ENCODE measurements at places on chromosomes 7 and 10.
A peak's percentile ranks its signal among the peaks of the same experiment; 100 is the strongest.

DNA sequence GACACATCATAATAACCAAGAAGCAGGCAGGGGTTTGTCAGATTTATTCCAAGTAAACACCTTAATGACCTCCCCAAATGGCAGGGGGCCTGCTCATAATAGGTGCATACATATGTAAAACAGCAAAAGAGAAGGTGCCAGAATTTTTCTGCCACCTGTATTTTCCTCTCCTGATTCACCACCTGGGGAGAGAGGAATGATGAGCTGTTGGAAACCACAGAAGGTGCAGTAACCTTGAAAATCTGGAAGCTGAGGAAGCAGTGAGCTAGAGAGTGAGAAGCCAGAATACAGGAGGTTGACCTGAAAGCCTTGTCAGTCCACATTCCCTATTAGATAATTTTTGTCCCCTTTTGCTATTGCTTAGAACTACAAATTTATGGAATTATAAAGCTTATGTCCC, 46.2 kb upstream of the PDE1C start:
- DNase-seq, result no peak

- no peak for DNase-seq
Measured at GRCh38 chr10:52440612-52441285, 126.7 kb downstream of the DKK1 start.

DNA sequence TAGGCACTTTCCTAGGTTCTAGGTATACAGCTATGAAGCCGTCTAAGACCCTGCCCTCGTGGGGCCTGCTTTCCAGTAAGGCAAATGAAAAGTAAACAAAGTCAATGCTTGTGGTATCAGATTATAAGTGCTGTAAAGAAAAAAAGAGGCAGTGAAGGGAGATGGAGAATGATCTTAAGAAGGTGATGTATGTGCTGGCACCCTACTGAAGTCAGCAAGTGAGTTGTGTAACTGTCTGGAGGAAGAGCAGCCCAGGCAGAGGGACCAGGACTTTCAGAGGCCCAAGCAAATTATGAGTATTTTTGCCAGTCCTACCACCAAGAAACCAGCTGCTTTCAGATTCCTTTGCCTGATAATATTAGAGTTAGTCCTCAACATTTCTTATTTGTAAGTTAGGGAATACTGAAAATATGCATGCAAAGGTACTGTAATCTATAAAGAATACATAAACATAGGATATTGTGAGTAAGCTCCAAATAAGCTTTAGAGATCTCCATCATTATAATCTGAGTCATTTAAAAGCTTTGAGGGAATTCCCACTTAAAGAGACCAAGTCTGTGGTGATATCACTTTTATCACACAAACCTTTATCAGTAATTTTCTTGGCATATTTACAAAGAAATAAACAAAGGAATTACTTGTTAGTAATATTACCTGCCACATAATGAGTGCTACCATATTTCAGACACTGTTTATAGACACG, 329.2 kb upstream of the LRGUK start:
- DNase-seq, result no peak

DNA sequence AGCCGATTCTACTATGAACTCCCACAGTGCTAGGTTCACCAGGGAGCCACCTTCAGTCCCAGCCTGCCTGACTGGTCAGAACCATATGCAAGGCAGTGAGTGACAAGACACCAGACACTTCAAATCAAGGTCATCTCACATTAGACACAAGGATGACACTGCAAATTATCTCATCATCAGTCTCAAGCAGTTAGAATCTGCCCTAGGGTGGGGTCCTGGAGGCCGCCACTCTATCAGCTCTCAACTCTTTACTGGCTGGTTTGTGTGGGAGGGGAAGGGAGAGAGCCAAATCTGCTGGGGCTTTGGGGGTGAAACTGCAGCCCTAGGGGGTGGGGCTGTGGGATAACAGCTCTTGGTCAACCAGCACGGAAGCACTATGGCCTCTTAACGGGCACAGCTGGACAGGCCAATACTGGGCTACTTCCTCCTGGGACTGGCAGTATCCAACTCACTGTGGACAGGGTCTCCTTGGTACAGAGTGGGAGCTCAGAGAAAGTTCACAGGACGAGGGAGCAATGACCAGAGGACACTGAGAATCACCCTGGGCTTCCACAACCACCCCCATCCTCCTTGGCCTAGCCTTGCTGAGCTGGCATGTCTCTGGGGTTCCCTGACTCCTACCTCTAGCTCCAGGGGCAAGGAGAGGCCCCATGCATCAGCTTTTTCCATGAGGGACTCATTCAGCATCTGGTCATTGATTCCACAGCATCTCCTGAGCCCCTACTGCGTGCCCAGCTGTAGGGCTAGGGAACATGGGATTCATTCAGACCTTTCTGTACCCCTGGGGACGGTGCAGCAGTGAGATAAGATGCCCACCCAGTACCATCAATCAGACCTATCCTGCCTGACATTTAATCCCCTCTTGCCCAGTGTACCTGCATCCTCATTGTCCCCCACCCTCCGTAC, 5.4 kb downstream of the GPRIN2 start:
- no peak for DNase-seq

GRCh38 chr7:158449266-158449665, 138.4 kb downstream of the PTPRN2 start:
- DNase-seq, result no peak

DNA sequence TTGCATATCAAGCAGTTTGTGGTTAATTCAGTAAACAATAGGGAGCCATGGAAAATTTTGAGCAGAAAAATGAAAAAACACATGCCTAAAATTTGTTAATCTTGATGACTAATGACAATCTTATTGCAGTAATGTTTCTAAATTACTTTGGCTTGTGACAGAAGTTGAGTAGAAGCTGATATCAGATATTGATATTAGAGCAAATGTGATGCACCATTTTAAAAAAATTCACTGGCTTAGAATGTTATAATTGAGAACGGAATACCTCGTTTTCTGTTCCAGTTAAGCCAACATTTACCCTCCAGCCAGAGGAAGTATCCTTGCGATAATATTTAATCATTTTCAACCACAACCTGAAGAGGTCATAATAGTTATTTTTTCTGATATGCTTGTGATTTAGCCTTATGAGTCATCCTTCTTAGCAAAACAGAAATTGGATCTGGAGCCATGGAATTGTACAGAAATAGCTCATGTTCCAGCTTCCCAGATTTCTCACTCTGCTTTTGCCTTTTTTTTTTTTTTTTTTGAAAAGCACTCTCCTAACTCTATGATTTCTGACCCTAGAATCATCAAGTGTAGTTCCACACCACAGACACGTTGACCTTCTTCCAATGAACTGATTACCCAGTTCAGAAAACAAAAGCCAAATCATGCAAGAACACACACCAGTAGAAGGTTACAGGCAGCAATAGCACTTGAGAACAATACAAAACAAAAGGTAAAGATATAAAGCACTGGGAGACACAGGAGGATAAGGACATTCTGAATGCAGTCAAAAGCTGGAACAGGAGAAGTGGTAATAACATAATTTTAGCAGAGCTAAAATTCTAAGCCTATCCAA, 96.8 kb upstream of the PHYHIPL start:
- peak; percentile 37 for DNase-seq

- DNase-seq, result no peak
Measured at GRCh38 chr7:151087245-151088018, 1.2 kb downstream of the AGAP3 start.

GRCh38 chr10:1149793-1150637, 93.8 kb downstream of the WDR37 start:
- DNase-seq, result no peak

GRCh38 chr7:149607683-149608082, 110.1 kb upstream of the ZNF746 start:
- DNase-seq, result no peak

GRCh38 chr10:99431190-99431760, 851 bp upstream of the GOT1 start:
- no peak for DNase-seq

- DNase-seq, result no peak
Measured at GRCh38 chr7:114217026-114217806, 197.4 kb upstream of the FOXP2 start.

DNA sequence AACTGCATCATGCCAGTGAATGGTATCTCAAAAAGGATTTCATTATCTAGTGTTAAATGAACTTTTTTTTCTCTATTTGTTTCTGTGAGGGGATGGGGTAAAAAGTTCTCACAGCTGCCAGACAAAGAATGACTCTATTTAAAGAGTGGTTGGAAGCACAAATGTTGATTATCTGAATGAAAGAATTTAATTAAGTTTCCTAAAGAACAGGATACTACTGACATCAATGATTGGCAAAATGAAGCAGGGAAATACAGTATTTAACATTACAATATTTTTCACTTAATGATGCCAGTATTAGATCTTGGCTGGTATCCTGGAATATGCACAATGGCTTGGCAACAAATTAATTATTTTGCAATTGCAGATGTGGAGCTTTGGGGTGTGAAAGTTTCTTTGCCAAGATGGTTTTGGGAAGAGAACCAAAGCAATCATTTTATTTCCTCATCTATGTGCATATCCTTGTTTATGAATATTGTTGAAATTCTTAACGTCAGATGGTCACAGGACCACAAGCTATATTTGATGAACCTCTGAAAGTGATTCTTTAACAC, 336.8 kb downstream of the ARL4A start:
- DNase-seq, result no peak

DNA sequence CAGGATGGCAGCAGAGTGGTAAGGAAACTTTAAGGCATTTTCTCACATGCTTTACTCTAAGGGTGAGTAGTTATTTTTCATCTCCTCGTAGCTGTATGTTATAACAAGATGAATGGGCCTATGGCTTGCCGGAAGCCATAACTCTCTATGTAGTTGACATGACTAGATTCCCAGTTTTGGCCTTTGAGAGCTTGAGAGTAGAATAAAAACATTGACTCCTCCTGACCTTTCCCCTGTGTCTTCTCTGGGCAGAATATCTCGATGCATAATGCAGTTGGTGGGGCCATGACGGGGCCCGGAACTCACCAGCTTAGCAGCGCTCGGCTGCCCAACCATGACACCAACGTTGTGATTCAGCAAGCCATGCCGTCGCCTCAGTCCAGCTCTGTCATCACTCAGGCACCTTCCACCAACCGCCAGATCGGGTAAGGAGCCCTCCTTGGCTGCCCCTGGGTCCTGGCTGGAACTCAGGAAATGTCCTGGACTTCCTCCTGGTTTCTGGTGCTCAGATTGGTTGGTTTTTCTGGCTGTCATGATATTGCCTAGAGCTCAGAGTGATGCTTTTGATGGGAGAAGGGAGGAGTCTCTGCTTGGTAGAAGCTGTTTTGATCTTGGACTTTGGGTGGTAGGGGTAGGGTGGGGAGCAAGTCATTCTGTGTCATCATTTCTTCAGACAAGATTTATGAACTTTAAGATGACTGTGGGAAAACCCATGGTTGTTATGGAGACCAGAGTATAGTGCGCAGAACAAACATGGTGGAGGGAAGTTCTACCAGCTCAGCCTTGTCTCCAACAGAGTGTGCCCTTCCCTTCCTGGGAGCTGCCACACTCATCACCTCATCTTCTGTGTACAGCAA, 158.0 kb downstream of the CREB5 start:
- DNase-seq, result no peak

- no peak for DNase-seq
Measured at GRCh38 chr7:67021260-67021659, 24.6 kb downstream of the TYW1 start.

DNA sequence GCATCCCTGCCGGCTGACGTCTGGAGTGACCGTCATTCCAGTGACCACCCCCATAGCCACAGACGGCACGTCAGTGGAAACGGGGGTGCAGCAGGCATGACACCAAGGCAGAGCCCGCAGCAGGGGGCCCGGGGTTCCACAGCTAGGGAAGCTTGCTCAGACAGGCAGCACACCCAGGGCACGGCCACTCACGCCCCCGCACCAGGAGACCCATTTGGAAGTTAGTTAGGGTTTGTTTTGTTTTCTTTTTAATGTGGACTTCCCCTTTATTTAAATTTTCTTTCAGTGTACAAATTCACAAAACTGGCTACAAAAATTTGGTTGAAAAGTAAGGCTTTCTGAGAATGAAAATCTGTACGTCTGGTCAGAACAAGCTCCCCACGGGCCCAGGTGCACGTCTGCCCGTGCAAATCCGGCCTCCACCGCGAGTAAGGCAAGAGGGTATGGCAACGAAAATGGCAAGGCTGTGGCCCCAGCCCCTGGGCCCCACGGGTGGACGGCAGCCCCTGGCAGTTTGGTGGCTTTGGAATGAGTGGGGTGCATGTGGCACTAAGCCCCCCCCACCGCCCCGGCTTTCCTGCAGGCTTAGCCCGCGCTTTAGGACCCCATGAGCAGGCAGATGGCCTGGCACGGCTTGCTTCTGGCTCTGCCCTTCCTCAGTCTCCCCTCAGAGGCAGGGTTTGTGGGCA, 124.2 kb downstream of the FAM53B start:
- no peak for DNase-seq

Measured in amniotic stem cell (primary cell).